RPMI8226 (cell line): ENCODE measurements at places on chromosomes 7 and 10.
A peak's percentile ranks its signal among the peaks of the same experiment; 100 is the strongest.

DNA sequence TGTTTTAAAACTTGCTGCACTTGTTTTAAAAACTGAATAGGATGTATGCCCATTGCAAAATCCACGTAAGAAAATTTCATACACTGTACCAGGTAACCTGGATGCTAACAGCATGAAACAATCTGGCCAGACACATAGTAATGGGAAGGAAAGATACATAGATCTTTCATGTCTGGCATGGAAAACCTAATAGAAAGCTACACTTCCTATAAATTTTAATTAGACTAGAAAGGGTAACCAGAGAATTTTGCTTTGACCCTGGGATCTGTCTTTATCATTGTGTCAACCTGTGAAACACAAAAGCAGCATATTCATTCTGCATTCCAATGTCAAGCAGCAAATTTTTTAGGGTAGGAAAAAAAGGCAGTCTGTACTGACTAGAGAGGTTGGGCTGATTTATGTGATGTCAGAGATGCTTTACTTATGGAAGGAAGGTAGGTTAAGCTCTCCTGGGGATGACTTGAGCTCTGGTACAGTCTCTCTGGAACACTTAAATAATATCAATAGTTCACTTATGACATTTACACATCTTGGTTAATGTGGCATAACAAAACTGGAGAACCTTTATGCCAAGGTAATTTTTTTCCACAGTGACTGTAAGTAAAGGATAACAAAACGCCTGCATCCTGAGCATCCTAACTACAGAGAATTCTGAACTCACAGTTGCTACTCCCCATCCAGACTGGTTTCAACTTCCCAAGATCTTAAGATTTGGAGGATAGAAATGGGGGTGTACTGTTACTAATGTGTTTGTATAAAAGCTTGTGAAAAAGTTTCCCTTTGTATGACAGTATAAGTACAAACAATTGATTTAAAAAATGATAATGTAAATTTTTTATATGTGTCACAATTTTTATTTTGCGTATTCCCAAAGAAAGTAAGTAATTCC, 44.7 kb downstream of the DOCK4 start:
- DNase-seq: no peak

DNA sequence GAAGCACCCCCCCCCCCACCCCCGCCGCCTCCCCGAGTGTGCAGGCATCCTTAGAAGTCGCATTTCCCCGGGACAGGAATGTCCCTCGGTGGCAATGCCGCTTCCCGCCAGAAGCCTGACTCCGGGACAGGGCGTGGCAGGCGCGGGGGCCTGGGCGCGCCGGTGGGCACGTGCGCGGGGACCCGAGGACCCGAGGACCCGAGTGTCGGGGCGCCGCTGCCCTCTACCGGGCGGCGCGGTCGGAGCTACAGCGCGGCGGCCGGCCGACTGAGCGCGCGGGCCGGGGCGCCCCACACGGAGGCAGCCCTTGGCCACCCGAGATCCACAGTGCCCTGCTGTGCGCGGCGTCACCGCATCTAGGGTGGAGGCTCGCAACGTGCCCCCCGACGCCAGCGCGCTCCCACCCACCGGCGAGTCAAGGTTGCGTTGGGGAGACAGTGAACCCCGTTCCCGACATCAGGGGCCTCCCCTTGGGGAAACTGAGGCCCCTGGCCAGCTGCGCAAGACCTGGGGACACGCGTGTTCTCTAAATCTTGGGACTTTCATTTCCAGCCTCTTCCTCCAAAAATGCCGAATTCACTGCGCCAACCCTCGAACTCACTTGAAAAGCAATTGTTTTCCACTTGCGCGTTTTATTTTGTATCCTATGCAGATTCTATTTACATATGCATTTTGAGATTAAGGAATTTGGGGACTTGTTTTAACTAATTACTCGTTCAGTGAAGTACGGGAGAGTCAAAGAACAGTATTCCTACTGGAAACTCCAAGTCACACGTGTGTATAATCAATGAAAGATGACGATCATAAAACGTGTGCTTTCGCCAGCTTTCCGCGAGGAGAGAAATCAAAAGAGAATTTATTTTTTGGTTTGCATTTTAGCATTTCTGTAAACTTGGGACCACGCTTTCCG, 3.1 kb upstream of the CUX1 start:
- DNase-seq: peak; percentile 88

DNA sequence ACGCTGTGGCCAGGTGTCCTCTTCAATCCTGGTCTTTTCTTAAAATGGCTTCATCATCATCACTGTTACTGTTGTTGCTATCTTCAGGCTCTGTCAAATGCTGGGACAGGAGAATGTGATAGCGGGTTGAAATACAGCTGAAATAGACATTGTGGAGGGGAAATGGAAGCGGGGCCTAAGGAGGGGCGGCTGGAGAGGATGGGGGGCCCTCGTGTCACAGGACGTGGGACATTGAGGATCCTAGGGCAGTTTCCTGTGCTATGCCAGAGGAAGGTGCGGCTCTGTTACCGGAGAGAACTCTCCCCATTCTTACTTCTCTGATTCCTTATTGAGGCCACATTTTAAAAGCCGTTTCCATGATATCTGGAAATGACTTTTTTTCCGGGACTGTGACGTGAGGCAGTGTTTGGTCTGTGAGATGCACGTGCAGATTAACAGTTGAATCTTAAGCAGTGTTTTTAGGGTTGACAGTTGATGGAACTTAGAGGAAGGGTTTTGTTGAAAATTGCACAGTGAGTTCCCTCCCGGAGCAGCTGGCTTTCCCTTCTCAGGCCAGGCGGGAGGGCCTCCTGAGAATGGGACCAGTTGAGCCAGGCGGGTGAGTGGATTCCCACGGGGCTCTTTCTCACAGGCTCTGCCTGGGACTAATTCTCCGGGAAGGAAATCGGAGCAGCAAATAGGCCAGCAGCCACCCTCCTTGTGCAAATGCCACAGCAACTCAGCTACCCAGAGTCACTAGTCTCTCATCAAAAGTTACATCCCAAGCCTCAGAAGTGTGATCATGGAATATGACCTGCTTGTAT, 125.2 kb downstream of the TACC2 start:
- no peak for DNase-seq

- no peak for DNase-seq
These were observed 139.3 kb downstream of the MBL2 start for GRCh38 chr10:52633266-52633665.
